ENCODE measurements at places on chromosomes 6 and 20.

DNA sequence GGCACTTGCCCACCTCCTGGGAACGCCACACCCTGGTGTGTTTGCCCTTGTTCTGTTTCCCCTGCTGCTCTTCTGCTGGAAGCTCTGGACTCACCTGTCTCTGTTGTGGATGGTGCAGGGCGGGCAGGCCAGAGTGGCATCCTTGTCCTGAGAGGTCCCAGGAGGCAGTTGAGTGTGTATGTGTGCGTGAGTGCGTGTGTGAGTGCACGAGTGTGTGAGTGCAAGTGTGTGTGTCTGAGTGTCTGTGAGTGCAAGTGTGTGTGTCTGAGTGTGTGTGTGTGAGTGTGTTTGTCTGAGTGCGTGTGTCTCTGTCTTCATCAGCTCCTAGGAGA is 12.2 kb downstream of the IGF2R start:
- no peak for DNase-seq

DNA sequence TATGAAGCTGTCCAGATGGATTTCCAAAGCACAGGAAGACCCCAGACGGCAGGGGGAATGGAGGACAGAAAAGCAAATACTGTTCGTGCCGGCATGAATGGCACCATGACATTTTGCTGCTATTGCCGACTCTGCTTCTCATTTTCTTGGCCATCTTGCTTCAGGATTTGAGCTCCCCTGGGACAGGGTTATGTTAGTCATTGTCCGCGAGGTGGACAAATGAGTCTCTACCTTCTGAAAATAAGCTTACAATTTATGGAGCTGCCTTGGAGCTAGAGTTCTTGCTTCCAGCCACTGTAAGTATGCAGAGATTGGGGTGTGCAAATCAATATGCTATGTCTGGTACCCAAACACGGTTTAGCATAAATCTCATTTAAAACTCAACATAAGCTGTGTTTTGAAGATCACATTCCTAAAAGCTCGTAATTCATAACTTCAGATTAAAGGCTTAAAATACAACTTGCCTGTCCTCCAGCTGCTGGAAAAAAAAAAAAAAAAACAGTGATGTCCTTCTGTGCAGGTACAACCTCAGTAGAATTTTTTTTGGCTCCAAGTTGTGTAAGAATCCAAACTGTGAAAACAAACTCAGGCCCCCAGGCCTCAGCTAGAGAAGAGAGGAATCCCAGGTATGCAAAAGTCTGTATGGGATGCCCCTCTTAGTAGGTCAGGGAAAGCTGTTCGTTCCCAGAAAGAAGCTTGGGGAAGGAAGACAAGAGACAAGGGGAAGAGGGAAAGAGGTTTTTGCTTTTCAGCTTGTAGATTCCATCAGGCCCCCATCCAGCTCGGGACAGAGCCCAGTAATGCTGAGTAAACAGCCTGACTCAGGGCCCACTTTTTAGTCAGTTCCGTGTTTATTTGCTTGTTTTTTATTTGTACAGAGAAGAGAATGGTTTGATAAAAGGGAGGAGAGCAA is 184.2 kb upstream of the FOXA2 start:
- no peak for DNase-seq

GRCh38 chr6:150272976-150273315 is 95.9 kb upstream of the IYD start:
- no peak for DNase-seq

DNA sequence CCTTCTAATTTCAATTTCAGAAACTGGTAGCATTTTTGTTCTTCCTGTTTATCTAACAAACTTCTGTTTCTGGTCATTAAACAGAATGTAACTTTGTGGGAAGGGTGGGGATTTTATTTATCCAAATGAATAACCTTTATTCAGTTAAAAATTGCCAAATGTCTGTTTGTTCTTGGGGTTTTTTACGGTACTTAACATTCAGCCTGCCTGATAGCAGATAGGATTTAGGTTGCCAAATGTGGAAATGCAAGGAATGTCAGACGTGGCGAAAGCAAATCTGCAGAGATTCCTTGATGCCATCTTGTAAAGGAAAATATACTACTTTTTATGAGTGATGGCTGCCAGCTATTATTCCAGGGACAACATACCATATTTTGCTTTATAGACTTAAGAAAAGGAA is 95.7 kb downstream of the LYRM2 start:
- DNase-seq, result no peak

GRCh38 chr6:70103798-70104197 is 199.1 kb downstream of the COL9A1 start:
- DNase-seq, result no peak

- DNase-seq, result no peak
Observed at GRCh38 chr6:78844899-78845298, 22.5 kb upstream of the IRAK1BP1 start.

DNA sequence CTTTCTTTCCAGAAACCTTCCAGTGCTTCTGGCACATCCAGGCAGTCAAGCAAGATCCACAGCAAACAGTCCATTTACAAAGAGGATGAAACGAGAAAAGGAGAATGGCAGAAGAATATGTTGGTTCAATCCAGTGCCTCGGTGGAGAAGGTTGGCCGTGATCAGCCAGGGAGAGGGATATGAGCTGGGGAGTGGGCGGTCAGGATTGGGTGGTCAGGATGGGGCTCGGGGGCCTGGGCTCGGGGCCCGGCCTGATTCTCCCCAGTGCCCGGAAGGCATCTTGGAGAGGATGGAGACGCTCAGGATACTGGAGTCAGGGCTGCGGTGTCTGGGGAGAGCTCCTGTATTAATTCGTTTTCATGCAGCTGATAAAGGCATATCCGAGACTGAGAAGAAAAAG is 61.3 kb downstream of the EFCAB8 start:
- DNase-seq, result no peak

DNA sequence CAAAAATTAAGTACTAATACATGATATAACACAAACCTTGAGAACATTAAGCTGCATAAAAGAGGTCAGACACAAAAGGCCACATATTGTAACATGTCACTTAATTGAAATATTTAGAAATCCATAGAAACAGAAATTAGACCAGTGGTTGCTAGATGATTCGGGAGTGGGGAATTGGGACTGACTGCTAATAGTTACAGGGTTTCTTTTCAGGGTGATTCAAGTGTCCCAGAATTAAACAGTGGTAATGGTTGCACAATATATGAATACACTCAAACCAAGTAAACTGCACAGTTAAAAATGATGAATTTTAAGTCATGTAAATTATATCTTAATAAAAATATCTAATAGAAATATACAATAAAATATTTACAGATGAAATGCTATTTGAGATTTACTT is 174.5 kb downstream of the WDR27 start:
- DNase-seq, result no peak

All from stimulated activated CD4-positive, alpha-beta T cell treated with anti-CD3 and anti-CD28 coated beads, Interleukin-12 subunit alpha, Interleukin-12 subunit beta, amount 100 ng/mL, for 4 hours (primary cell).